ENCODE measurements at places on chromosomes 3 and 15. TPM values are rescaled to one million over a fixed set of nuclear protein-coding genes. Genes with fewer than 3 reads are reported as not detected.
A peak's percentile ranks its signal among the peaks of the same experiment; 100 is the strongest.

Gene CPEB1
- total RNA-seq = 6.9 TPM

Gene GPR149
- total RNA-seq = not detected

Gene GXYLT2
- 11.4 TPM for total RNA-seq

Gene RYR3
- total RNA-seq = 0.18 TPM

Gene ATP13A5
- total RNA-seq = not detected

Gene SLC12A1
- not detected for total RNA-seq

GRCh38 chr3:181561139-181562031 is 150.3 kb upstream of the SOX2 start:
- H3K27ac ChIP-seq = no peak overlapping the region
- H3K27me3 ChIP-seq = no peaks in the 10 kb centered on the region
- no peaks in the 10 kb centered on the region for H3K36me3 ChIP-seq
- H3K4me1 ChIP-seq = no peaks in the 10 kb centered on the region
- H3K4me3 ChIP-seq = no peak overlapping the region

DNA sequence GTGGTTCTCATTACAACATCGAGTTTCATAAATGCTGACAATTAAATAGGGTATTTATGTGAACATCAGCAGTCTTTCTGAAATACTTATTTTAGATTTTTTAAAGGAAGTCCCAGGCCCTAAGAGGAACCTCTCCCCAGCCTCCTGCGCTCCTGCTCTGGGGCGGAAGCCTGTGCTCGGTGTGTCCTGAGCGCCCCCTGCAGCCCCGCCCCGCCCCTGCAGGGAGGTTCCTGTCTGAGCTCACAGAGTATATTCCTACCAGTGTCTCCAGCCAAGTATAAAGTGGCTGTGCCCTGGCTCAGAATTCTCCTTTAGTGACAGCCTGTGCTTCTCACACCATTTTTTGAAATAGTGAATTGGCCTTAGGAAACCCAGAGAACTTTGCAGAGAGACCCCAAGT is 567.9 kb downstream of the GOLGA6L6 start:
- no peaks in the 10 kb centered on the region for H3K36me3 ChIP-seq
- no peak overlapping the region for H3K27ac ChIP-seq
- H3K4me3 ChIP-seq = no peak overlapping the region
- DNase-seq = no peak
- no peaks in the 10 kb centered on the region for H3K4me1 ChIP-seq

DNA sequence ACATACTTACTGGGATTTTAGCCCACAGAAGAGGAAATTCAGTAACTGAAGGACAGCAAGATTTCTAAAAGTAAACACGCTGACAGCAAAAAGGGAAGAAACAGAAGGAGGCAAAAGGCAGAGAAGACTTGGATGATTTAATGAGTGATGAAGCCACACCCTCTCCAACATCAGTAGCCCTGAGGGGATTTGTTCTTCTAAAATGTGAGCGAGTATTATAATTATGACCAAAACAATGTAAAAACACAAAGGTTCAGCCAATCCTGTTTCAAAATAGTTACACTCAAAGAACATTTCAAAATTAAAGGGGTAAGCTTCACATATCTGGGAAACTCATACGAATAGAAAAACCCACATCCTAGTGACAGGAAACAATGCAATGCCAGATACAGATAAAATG is 25.0 kb downstream of the MCCC1 start:
- H3K27ac ChIP-seq = no peak overlapping the region
- peaks cover 6% of the 10 kb centered on the region for H3K36me3 ChIP-seq
- H3K4me1 ChIP-seq = no peaks in the 10 kb centered on the region
- no peak overlapping the region for H3K4me3 ChIP-seq

DNA sequence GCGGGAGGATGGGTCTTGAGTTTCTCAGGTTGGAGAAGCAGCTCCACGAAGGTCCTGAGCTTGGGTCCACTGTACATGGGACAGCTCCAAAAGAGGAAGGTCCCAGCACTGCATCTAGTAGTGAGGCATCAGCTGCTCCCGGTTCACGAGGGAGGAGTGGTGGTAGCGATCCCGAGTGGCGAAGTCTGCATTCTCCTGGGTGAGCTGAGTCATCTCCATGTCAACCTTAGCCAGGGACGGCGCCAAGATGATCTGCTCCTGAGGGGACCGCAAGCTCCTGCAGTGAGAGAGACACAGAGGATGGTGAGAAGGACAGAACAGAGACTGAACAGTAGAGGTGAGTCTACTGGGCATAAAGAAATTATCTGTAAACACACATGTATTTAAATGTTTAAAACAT is 28.0 kb upstream of the HEG1 start:
- H3K4me3 ChIP-seq = no peak overlapping the region
- no peak overlapping the region for H3K27ac ChIP-seq
- no peak for DNase-seq
- H3K36me3 ChIP-seq = no peaks in the 10 kb centered on the region

DNA sequence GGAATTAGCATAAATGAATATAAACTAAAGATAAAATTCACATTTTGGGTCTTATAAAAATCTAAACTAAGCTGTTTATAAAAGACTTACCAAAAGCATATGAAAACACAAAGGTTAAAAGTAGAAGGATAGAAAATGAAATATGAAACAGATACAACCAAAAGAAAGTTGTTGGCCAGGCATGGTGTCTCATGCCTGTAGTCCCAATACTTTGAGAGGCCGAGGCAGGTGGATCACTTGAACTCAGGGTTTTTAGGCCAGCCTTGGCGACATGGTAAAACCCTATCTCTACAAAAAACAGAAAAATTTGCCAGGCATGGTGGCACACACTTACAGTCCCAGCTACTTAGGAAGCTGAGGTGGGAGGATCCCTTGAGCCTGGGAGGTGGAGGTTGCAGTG is 51.0 kb downstream of the CPA3 start:
- no peak overlapping the region for H3K27ac ChIP-seq
- DNase-seq = no peak
- H3K4me3 ChIP-seq = no peak overlapping the region

DNA sequence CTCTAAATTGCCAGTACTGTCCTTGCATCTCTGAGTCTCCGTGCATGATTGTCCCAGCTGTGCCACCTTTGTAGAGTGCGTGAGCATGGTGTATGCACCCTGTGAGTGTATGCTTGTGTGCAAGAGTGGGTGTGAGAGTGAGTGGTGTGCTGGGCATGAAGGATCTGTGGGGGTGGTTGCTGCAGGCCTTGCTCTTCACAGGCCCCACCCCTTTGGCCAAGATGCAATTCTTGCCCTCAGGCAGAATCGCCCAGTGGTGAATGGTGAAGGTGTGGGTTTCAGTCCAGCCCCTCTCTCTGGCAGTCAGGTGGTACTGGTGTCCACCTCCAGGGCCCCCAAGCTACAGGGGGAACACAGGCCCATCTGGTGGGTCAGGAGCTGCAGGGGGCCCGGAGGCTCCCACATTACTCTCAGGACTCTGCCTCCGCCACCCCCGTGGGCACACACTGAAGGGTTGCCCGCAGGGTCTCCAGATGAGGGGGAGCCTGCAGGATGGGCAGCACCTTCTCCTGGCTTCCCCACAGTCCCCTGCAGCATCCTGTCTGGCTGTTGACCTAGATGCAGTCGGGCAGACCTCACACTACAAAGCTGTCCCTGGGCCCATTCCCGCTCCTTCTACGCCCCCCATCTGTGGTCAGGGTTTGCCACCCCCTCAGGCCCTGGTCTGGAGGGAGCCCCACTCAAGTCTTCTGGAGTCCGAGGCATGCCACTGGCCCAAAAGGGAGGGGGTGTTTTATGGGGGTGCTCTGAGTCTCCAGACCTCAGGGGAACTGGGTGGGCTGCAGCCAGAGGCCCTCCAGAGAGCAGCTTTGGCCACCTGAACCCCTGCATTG is 8.3 kb upstream of the ROPN1B start:
- no peak overlapping the region for H3K4me3 ChIP-seq
- H3K27ac ChIP-seq = no peak overlapping the region
- H3K27me3 ChIP-seq = peaks cover 15% of the 10 kb centered on the region
- no peak for DNase-seq
- H3K4me1 ChIP-seq = no peaks in the 10 kb centered on the region

- no peak overlapping the region for H3K27ac ChIP-seq
- H3K4me3 ChIP-seq = no peak overlapping the region
- H3K27me3 ChIP-seq = no peaks in the 10 kb centered on the region
Measured at GRCh38 chr3:45819543-45819942, 22.4 kb downstream of the LZTFL1 start.

GRCh38 chr3:192772240-192772894 is 45.0 kb upstream of the FGF12 start:
- H3K27me3 ChIP-seq = no peaks in the 10 kb centered on the region
- H3K27ac ChIP-seq = no peak overlapping the region
- no peaks in the 10 kb centered on the region for H3K4me1 ChIP-seq
- H3K4me3 ChIP-seq = no peak overlapping the region
- H3K36me3 ChIP-seq = no peaks in the 10 kb centered on the region
- DNase-seq = peak; percentile 18

DNA sequence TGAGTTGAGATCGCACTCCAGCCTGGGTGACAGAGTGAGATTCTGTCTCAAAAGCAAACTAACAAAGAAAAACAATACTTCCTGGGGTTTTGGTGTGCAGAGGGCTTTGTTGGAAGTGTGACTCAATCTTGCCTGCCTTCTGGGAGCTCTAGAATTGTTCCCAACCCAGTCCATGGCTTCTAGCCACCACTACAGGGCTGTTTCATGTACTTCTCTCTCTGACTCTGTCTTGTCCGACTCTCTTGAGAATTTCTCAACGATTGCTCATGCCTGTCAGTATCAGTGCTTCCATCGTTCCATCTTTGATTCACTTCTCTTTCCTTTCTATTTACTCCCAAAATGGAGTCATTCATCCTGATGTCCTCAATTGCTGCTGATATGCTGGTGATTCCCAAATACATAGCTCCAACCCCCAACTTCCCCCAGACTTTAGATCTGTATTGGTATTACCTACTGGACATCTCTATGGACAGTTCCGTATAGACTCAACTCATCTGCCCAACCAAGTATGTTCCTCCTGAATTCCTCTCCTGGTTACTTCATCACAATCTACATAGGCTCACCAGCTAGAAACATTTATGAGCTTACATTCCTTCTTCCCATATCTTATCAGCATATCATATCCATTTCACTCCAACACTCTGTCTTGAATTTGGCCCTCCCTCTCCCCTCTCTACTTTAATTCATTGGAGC is 1.8 kb upstream of the AP2M1 start:
- peaks cover 25% of the 10 kb centered on the region for H3K4me1 ChIP-seq
- no peak overlapping the region for H3K4me3 ChIP-seq
- peaks cover 46% of the 10 kb centered on the region for H3K36me3 ChIP-seq
- H3K27me3 ChIP-seq = no peaks in the 10 kb centered on the region
- no peak overlapping the region for H3K27ac ChIP-seq

DNA sequence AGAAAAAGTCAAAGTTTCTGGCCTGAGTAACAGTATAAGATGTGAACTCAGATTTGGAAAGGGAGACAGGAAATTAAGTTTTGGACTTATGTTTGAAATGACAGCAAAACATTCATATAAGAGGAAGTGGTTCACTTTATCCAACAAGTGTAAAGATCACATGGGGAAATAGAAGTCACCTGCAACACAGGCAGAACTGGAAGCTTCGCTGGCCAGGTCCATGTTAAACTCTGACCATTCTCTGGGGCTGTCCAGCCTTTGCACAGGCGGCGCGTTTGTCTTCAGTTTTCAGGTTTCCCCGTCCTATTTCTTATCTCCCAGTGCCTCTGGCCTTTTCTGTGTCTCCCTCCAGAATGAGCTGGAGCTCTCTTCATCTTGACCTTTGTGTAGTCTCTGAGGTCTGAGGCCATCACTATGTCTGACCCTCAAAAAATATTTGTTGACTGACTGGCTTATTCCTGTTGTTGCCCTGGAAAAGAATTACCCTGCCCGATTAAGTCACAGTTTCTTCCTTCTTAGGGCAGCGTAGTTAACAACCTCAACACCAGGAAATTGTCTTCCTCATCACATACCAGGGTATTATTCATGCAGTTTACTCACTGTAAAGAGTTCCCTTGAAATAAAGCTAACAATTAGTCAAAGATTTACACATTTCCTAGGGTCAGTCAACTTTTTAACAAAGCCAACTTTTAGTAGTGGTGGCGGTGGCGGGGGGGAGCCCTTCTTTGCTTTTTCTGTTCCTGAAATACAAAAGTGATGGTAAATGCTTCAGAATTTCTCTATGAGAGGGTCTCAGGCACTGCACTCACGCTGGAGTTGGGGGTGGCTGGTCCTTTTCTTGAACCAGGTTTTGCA is 959 bp upstream of the RASA2 start:
- peak; percentile 76 for DNase-seq
- no peaks in the 10 kb centered on the region for H3K27me3 ChIP-seq
- peaks cover 3% of the 10 kb centered on the region for H3K4me1 ChIP-seq
- H3K36me3 ChIP-seq = no peaks in the 10 kb centered on the region

DNA sequence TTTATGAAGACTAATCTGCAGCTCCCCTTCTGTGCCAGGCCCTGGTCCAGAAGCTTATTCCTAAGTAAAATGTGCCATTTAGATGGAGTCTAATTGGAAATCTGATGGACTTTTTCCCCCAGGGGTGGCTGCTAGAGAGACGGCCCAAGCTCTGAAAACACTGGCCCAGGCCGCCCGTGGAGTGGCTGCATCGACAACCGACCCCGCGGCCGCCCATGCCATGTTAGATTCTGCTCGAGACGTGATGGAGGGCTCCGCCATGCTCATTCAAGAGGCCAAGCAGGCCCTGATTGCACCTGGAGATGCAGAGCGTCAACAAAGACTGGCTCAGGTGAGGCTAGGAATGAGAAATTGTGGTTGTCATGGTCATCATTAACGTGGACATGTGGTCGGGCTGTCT is 305.8 kb upstream of the TPM1 start:
- no peak for DNase-seq
- H3K4me3 ChIP-seq = no peak overlapping the region
- no peak overlapping the region for H3K27ac ChIP-seq
- peaks cover 8% of the 10 kb centered on the region for H3K4me1 ChIP-seq
- H3K27me3 ChIP-seq = no peaks in the 10 kb centered on the region

Measured in IMR-90 (cell line).